Naive B cell (primary cell): ENCODE measurements at places on chromosomes 6 and 20.

DNA sequence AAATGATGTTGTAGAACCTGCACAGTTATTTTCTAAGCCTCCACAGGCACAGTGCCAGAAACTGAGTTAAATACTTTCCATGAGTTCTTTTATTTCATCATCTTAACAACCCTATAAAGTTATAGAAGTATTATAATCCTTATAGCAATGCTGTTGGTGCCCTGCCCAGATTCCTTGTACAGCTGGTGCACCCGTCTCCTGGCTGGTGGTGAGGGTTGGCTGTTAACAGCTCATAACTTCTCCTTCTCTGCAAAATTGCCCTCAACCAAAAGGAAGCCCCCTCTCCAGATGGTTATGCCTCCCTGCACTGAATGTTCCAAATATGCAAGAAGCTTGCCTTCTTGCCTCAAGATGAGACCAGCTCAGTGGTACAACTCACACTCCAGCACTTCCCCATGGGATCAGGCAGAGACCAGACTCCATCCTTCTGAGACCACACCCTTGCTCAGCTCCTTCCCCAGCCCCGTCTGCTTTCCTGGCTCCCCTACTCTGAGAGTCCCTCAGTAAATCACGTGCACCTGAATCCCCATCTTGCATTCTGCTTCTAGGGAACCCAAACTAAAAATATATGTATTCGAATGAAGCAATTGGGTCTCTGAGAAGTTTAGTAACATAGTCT, 304.4 kb upstream of the PLCB4 start:
- no peak for DNase-seq

DNA sequence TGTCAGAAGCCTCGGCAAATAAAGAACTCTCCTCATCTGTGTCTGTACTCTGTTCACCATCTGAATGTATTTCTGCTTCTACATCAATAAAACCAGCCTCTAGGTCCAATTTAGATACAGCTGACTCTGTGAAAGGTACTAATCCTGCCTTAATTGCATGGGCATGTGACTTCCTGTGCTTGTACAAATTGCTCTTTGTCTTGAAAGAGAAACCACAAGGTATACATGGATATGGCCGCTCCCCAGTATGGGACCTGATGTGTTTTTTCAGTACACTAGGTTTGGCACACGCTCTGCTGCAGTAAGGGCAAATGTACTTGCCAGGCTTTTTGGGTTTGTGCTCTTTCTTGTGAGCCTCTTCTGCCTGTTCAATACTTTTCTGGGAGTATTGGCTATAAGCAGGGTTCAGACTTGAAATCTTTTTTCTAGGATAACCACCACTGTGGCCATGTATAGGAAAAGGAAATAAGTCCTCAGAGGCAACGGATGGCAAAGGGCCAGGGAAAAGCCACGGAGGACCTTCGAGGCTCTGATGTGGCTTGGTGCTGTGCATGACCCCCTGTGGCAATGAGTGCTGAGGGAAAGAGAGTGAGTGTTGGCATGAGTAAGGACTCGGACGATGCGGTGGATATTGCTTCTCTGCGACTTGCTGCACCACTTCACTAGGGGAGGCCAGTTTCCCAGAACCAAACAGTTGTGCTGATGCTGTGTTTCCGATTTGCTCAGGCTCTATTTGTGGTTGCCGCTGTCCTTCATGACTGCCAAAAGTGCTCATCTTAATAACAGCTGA, 170.9 kb downstream of the HIVEP2 start:
- no peak for DNase-seq

- DNase-seq = no peak
These were observed 1.9 kb upstream of the SFT2D1 start for GRCh38 chr6:166344240-166344639.

DNA sequence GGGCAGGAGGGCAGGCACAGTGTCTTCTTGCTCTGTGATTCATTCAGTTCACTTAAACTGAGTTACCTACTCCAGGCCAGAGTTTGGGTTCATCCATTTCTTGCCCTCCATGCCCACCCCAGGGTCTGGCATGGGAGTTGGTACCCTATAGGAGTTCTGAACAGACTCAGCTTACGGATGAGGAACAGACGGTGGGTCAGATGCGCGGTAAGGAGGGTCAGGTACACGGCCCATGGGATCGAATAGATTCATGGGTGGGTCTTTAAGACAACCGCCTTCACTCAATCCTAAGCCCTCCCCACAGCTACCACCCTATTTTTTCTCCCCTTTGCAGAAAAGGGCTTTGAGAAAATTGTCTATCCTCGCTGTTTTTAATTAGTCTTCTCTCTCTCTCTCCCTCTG, 13.1 kb upstream of the TRIB3 start:
- DNase-seq = no peak

DNA sequence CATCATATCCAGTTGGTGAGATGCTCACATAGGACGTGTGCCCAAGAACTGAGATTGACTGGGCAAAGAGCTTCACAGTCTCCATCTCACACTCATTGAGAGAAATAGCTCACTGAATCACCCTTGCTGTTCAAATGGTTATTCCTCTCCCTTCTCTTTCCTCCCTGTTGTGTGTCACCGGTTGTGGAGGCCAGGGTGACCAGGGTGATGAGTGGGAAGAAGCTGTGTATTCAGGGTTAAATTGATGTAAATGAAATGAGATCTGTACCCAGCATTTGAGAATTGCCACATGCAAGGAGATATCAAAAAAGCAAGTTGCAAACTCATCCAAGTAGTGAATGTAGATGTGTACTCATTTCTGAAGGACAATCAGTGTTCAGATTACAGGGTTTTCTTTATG, 36.6 kb upstream of the VAPB start:
- DNase-seq = no peak

GRCh38 chr6:164169355-164169754, 754.8 kb downstream of the QKI start:
- no peak for DNase-seq

- no peak for DNase-seq
These were observed 486.1 kb downstream of the QKI start for GRCh38 chr6:163900570-163900969.

GRCh38 chr6:18416341-18416679, 29.2 kb downstream of the RNF144B start:
- DNase-seq = no peak

DNA sequence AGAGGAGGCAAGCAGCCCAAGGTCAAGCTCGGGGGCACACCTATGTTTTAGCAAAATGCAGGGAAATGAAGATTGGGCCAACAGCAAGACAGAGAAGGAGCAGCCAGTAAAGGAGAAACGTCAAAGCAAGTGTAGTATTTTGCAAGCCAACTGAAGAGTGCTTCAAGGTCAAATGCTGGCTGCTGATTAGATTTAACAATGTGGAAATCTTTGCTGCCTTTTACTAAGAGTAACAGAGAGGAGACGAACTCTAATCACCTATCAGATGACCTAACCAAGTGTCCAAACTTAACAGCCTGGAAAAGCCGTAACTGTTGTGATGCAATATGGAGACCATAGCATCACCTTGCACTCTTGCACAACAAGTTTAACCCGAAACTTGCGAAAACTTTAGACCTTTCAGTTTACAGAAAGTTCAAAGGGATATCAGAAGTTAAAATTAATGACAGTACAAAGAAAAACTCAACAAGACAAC, 30.4 kb downstream of the AKIRIN2 start:
- DNase-seq = no peak

DNA sequence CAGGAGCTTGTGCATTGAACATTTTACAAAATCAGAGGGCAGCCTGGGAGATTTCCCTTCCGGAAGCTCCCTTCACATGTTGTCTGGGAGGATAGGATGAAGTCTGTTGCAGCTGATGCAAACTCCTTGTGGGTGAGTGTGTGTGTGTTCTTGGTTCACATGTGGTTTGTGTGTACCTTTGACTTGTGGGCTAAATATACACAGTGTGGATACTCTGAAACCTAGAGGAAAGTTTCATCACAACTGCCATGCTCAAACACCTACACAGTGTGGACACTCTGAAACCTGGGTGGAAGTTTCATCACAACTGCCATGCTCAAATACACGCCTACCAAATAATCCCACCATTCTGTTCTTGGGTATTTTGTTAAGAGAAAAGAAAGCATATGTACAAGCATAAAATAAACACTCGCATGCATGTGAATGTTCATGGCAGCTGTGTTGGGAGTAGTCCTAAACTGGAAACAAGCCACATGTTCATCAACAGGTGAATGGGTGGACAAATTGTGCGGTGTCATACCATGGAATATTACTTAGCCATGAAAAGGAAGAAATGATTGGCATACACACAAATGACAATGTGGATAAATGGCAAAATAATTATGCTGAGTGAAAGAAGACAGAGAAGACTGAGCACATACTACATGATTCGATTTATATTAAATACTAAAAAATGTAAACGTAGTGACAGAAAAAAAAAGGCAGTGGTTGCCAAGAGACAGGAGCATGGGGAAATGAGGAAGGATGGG, 1.8 kb downstream of the SCP2D1 start:
- no peak for DNase-seq

DNA sequence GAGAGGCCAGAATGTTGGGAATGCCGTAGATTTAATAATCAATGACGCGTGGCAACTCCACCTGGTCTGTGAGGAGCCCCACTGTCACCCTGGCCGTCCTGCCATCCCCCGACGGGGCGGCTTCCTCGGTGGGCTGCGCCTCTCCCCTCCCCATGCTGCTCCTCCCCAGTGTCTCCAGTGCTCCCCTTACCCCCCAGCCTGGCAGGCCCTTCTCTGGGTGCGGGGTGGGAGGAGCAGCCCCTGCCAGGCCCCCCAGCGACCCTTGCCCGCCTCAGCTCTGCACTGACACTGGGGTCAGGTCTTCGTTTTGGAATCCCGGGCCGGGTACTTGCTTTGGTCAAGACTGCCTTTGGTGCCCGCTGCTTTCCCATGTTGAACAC, 82.3 kb upstream of the FRMD1 start:
- DNase-seq = no peak

GRCh38 chr20:3787324-3788014, 929 bp upstream of the CENPB start:
- DNase-seq = no peak

DNA sequence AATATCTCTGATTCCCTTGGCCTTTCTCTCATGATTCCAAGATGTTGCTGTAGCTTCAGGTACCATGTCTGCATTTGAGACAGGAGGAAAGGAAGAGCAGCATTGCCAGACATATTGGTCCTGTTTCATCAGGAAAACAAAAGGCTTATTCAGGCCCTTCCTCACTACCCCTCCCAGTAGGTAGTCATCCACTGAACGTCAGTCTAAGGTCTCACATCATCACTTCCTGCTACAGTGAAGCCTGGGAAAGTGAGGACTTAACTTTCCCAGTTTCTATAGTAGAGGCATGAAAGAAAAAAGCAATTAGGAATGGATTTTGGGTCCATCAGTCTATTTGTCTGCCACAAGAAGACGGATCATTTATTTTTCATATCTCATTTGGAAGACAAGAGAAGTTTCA, 85.7 kb upstream of the SOX4 start:
- DNase-seq = no peak

- DNase-seq = no peak
These were observed 12.7 kb downstream of the MANEA start for GRCh38 chr6:95589826-95590570.

GRCh38 chr6:14192216-14192788, 74.7 kb downstream of the CD83 start:
- no peak for DNase-seq

DNA sequence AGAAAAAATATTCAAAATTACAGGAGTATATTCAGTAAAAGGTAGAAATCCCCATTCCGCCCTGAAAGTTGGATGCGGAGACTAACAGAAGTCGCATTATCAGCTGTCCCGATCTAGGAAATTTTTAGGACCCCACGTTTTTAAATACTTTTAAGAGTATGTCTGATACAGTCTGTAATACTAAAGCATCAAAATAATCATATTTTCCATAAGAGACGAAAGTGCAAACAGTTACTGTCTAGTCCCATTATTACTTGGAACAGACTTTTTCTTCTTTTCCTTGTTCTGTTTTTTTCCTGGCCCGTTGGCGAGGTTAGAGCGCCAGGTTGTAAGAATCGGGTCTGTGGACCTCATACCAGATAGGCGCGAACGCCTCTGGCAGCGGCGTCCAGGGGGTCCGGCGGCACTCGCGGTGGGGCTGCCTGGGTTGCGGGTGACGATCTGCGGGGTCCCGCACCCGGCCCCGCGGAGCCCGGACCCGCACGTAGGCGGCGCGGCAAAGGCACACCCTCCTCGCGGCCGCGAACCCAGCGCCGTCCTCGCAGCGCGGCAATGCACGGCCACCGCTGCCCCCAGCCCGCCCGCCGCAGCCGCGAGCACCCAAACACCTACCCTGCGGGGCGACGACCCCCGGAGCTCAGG, 460 bp downstream of the PLAGL1 start:
- no peak for DNase-seq

GRCh38 chr6:151512481-151512880, 18.7 kb downstream of the CCDC170 start:
- DNase-seq = no peak

DNA sequence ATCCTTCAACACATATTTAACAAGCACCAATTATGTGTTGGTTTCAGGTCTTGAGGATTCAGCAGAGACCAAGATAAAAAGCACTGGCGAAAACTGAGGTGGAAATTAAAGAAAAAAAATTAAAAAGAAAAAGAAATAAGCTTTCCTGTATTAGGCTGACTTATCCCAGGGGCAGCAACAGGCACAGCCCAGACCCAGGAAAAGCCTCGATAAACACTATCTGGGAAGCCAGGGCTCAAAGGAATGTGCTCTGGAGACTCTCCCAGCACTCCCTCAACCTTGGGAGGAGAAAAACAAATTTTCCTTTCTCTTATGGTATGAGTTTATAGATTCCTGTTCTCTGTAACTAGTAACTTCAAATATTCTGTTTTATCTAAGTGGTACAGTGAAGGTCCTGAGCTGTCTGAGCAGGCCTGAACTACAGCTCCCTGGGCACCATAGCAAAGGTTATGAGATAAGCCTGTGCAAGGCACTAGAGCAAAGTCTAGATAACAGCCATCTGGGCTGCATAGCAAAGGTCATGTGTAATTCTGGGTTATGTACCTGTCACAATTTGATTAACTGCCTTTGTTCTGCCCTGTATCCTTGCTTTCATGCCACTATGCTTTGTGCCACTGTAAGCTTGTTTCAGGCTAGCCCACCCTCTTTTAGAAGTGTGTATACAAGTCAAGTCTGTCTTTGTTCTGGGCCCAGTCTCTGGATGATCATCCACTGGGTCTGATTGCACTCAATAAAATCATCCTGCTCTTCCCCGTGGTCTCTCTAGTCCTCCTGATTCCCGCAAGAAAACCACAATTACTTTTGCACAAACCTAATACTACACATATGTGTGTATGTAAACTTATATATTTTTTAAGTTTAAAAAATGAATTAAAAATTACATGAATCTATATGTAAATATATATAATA, 54.0 kb downstream of the IL22RA2 start:
- no peak for DNase-seq

- DNase-seq = no peak
These were observed 117.8 kb upstream of the NXT1 start for GRCh38 chr20:23232679-23233308.

- DNase-seq = no peak
These were observed 185.7 kb upstream of the EYA4 start for GRCh38 chr6:133055441-133055966.

DNA sequence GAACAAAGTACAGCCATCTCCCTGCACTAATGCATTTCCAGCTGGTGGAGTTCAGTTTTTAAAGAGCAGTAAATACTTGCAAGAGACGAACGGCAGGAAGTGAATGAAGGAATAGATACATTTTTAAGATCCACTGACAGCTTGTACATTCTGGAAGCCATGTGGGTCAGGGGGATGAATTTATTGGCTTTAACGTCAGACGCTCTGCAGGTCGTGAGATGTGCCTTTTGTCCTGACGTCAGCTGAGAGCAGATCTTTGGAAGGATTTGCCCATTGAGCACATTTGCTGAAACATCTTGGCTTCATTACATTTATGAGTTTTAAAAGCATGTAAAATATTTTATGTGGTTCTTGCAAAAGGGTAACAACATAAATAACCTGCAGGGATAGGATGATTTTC, 29.5 kb upstream of the SALL4 start:
- no peak for DNase-seq

GRCh38 chr20:39974966-39975501, 714.0 kb downstream of the MAFB start:
- no peak for DNase-seq
